Hippocampal formation (tissue), 2 donors: ENCODE measurements at places on chromosomes 11 and 22.

GRCh38 chr11:37967635-37968034, 1369.6 kb upstream of the RAG2 start:
- DNase-seq = no peak

DNA sequence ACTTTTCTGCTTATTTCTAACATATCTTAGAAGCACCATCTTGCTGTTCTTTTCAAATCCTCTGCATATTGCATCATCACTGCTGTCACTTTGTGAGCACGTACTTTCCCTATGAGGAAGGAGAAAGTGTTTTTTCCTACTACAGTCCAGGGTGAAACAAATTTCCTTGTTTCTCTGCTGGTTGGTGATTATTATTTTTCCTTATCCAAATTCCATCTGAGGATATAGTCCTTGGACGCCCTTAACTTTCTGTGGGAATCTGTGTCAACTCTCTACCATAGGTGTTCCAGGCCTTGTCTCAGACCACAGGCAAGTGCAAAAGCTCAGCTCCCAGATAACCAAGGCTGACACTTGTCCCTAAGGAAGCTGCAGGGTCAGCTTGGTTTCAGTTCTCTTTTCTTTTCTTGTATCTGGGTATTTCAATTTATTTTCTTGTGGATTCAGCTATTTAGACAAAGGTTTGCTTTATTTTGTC, 29.4 kb upstream of the LYVE1 start:
- DNase-seq = no peak

- no peak for DNase-seq
These were observed 62.8 kb downstream of the BCR start for GRCh38 chr22:23243006-23243573.

DNA sequence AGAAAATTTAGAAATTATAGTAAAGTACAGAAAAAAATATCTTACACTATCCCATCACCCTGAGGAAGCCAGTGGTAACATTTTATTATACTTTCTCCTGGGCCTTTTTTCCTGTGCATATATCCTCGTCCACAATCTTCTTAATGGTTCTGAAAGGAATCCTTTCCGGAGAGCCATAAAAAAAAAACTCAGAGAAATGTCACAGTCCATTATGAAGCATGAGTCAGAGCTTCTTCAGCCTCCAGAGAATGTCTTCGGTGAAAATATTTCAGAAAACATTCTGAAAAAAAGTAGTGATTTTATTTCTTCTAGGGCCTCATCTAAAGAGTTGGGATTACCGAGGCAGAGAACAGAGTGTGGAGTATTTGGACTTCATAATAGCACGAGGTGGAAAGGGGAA, 163.4 kb downstream of the INSC start:
- DNase-seq = no peak

DNA sequence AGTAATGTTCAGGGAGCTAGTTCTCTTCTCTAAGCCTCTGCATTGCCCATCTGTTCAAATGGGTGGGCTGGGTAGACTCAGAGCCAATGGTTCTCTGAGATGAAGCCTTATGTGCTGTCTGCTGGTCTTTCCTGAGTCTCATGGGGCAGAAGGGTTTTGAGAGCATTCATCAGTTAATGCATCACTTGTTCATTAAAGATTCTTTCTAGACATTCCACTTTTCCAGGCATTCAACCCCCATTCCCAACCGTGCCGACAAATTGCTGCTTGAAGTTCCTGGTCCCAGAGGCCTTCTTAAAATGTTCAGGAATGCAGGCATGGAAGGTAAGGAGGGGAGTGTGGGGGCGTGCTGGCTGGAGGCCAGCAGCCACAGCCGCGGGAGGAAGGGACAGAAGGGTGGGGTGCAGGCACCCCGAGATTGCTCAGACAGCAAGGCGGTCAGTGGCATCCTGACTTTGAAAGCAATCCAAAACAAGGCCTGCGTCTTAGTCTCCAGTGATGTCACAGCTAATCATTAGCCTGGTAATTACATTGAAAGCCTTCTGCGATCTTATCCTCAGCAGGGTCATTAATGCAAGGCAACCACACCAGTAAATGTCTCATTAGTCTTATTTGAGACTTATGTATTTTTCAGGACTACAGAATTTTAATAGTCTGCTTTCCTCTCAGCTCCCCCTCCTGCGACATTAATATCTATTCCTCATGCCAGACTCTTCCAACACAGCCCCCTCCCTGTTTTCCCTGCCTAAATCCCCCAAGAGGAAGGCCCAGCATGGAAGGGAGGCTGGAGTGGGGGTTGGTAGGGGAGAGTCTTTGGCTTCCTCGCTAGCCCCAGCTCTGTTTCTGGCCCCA, 328.8 kb downstream of the MIAT start:
- no peak for DNase-seq

DNA sequence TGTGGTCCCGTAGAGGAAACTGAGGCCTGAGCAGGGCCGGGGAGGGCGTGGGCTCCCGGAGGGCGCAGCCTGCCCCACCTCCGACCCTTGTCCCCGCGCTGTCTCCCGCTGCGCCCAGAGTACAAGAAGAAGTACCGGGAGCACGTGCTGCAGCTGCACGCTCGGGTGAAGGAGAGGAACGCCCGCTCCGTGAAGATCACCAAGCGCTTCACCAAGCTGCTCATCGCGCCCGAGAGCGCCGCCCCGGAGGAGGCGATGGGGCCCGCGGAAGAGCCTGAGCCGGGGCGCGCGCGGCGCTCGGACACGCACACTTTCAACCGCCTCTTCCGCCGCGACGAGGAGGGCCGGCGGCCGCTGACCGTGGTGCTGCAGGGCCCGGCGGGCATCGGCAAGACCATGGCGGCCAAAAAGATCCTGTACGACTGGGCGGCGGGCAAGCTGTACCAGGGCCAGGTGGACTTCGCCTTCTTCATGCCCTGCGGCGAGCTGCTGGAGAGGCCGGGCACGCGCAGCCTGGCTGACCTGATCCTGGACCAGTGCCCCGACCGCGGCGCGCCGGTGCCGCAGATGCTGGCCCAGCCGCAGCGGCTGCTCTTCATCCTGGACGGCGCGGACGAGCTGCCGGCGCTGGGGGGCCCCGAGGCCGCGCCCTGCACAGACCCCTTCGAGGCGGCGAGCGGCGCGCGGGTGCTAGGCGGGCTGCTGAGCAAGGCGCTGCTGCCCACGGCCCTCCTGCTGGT, 1.9 kb downstream of the NLRP6 start:
- no peak for DNase-seq

GRCh38 chr11:68146010-68146540, 24.9 kb upstream of the CHKA start:
- DNase-seq = no peak
